ENCODE measurements at places on chromosomes 7 and 10. TPM values are rescaled to one million over a fixed set of nuclear protein-coding genes. Genes with fewer than 3 reads are reported as not detected.

MYO3A gene
- 4.1 TPM for polyA plus RNA-seq

SEMA3A gene
- polyA plus RNA-seq, result 22.4 TPM

POM121L12 gene
- polyA plus RNA-seq, result not detected

DNAJB12 gene
- polyA plus RNA-seq, result 23.9 TPM

EEPD1 gene
- 17.8 TPM for polyA plus RNA-seq

Measured in right lung (tissue), 10 donors.